ENCODE measurements at places on chromosomes 7 and 10. TPM values are rescaled to one million over a fixed set of nuclear protein-coding genes. Genes with fewer than 3 reads are reported as not detected.

Gene ABCB8
- 42.3 TPM for total RNA-seq

Gene CALHM1
- not detected for total RNA-seq

Gene SH2B2
- total RNA-seq = 3.7 TPM

Gene TUBAL3
- total RNA-seq = not detected

Gene THAP5
- 18.3 TPM for total RNA-seq

Gene WEE2
- not detected for total RNA-seq

Gene ABCB1
- total RNA-seq = 15.8 TPM

Gene DLG5
- 51.0 TPM for total RNA-seq

Gene PILRB
- 40.4 TPM for total RNA-seq

Gene AKR1C4
- 0.40 TPM for total RNA-seq

Gene ANKRD7
- not detected for total RNA-seq

Gene ACSL5
- 35.3 TPM for total RNA-seq

Gene KDM7A
- 4.9 TPM for total RNA-seq

Gene INA
- 1.3 TPM for total RNA-seq

Gene STEAP2
- total RNA-seq = 38.5 TPM

Gene MYO1G
- total RNA-seq = 0.39 TPM

Gene GPER1
- 0.26 TPM for total RNA-seq

Gene CTAGE4
- 20.0 TPM for total RNA-seq

Gene CD36
- total RNA-seq = not detected

Gene SAMD9L
- total RNA-seq = 60.8 TPM

Gene ELAPOR2
- total RNA-seq = 0.68 TPM

Gene PAPOLB
- not detected for total RNA-seq

Gene WDR86
- total RNA-seq = not detected

Gene UTF1
- total RNA-seq = not detected

Gene ABCB4
- not detected for total RNA-seq

Gene CALML5
- total RNA-seq = not detected

Gene LDB3
- total RNA-seq = not detected

Gene ANKRD61
- total RNA-seq = 0.47 TPM

Gene NHLRC2
- 20.2 TPM for total RNA-seq

Gene VSTM4
- not detected for total RNA-seq

Gene GIMAP4
- not detected for total RNA-seq

Gene CHST3
- 14.3 TPM for total RNA-seq

Gene H2BK1
- not detected for total RNA-seq

Gene ITGB8
- 183 TPM for total RNA-seq

Gene COL26A1
- not detected for total RNA-seq

Gene CLRN3
- 0.52 TPM for total RNA-seq

Gene TSPAN33
- total RNA-seq = 12.4 TPM

Gene NDUFB2
- total RNA-seq = 132 TPM

Gene UPK3BL2
- total RNA-seq = 18.3 TPM

Gene ZPBP
- not detected for total RNA-seq

Gene STRIP2
- 10.1 TPM for total RNA-seq

Gene SLC18A2
- not detected for total RNA-seq

Gene FRAT1
- total RNA-seq = 2.1 TPM

Gene PRPF18
- total RNA-seq = 21.3 TPM

Gene ZNF117
- 2.5 TPM for total RNA-seq

Gene AMPH
- total RNA-seq = not detected

Gene TAS2R3
- total RNA-seq = 3.8 TPM

Gene PPRC1
- total RNA-seq = 49.3 TPM

Gene CCL24
- 0.68 TPM for total RNA-seq

Gene ANLN
- total RNA-seq = 207 TPM

Gene BZW2
- total RNA-seq = 194 TPM

Gene FAM149B1
- 27.0 TPM for total RNA-seq

Gene PIP4K2A
- 22.7 TPM for total RNA-seq

Gene SLC26A3
- not detected for total RNA-seq

Gene LRGUK
- total RNA-seq = 0.52 TPM

Gene NOLC1
- 93.3 TPM for total RNA-seq

Gene CCZ1B
- total RNA-seq = 111 TPM
